NCI-H774 (cell line): ENCODE measurements at places on chromosomes 3 and 15.

DNA sequence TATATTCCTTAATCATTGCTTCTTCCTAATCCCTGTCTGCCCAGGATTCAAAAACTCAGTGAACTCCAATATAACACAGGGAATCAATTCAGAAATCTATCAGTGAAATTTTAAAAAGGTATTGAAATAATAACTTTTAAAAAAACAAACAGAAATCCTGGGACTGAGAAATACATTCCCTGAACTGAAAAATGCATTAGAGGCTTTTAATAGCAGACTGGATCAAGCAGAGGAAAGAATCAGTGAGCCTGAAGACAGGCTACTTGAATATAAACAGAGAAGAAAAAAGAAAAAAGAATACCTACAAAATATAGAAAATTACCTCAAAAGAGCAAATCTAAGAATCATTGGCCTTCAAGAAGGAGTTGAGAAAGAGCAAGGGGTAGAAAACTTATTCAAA, 54.7 kb downstream of the CEP70 start:
- no peak for DNase-seq

DNA sequence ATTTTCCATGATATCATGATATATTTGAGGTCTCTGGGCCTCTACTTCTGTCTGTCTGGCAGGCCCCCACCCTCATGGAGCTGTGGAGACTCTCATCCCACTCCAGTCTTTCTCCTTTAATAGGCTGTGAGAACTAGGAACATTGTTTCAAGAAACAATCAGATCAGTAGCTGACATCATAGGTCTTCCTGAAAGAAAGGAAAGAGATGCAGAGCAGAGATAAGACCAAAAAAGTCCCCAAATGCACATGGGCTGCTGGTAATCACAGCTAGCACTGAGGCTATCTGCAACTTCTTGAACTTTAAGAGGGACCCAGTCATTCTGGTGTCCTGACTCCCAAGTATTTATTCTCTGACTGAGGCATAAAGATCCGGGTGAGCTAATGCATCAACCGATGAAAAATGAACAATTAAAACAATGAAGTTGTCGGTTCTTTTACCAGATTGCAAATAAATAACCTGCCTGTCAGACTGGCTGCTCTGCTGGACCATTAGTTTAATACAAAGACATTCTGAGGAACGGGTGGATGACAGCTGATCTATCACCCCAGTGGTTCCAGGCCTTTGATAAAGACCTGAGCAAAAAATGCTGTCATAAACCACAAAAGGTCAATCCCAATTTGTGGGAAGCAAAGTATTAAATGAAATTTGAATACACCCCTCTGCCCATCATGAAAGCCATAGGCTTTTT, 780.8 kb upstream of the GOLIM4 start:
- DNase-seq, result no peak

DNA sequence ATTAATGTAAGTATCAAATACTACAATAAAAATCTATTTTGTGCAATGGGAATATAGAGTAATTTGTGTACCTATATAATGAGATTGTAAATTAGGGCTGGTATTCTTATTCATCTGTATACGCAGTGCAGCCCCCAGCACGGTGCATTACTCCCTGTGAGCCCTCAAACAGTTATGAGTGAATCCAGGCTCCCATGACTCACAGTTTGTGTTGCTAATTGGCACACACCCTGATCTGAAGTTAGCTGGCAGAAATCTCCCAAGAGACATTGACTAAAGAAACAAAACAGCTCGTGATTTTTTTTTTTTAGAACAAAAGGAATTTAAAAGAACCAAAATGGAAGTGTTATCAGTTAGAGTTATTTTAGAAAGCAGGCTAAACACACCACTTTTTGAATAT, 15.7 kb downstream of the GK5 start:
- DNase-seq, result no peak

DNA sequence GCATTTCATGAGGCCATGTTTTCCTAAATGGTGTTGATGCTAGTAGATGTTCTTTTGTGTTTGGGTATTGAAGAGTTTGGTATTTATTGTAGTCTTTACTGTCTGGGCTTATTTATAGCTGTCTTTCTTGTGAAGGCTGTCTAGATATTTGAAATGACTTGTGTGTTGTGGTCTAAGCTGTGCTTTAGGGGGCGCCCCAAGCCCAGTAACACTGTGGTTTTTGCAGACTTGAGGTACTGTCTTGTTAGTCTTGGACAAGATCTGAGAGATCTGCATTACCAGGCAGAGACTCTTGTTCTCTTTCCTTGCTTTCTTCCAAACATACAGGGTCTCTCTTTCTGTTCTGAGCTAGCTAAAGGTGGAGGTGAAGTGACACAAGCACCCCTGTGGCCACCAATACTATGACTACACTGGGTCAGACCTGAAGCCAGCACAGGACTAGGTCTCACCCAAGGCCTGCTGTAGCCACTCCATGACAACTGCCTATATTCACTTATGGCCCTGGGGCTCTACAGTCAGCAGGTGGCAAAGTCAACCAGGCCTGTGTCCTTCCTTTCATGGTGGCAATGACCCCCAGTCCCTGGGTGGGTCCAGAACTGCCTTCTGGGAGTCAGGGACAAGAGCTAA, 152.1 kb upstream of the TBC1D5 start:
- DNase-seq, result peak; percentile 2

DNA sequence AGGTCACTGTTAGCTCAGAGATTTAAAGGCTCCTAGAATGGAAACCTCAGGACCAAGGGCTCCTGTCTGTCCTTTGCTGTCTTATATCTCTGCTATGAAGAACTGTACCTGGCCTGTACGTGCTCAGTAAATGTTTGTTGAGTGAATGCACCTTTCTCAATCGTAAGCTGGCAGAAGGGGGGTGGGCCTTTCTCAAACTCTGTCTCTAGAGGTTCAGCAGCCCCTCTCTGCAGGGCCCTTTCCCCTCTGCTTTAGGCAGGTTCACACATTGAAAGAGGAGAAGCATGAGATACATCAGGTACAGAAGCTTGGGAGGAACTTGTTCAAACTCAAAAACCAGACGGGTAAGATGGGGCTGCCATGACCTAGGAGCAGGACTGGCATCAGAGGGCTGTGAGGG, 155.6 kb downstream of the GOLGA6L4 start:
- DNase-seq, result no peak

DNA sequence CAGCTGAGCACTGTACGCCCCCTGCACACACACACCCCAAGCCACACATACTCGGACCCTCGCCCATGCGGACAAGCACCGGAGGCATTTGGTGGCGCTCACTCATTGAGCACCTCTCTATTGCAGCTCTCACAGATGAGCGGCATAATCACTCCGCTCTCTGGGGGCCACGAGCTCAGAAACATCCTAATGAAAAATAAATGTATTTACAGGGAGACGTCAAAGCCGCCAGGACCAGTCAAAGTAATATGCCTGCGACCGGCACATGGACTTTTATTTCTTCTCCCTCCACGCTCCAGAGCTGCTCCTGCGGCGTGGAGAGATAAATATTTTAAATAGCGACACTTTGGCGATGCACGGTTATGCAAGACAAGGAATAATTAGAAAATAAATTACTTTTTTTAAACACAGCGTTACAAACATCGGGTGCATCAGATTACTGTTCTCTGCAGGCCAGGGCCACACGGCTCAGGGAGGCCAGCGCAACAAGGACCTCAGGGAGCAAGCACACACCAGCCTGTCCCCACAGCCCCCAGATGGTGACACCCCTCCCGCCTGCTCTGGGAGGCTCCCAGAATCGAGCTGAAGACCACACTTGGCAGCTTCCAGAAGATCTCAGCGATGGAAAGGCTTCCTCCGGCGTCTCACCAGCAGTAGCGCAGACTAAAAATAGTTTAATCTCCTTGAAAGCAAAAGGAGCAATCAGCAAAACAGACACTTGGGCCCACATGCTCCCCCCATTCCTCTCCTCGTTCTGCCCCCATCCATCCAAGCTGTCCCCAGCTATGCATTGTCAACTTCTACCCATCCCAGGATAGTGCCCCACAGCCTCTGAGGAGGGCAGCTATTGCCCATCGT, 48.0 kb downstream of the CACNA2D2 start:
- no peak for DNase-seq

GRCh38 chr15:38054488-38054887, 120.0 kb downstream of the TMCO5A start:
- DNase-seq, result no peak

DNA sequence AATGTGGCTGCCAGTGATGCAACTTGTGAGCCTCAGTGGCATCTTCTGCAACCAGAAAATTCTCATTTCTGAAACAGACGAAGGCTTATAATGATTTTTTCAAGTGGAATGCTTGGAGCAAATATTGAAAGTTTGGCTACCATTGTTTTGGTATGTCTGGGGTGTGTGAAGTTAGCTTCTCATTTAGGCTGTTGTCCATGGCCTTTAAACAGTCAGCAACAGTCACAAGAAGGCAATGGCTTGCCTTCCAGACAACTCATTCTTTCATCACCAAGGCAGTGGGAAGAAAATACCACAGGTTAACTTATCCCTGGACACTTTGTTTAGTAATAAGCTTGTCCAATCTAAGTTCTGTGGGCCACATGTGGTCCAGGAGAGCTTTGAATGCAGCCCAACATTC, 4.7 kb upstream of the BNC1 start:
- DNase-seq, result no peak

GRCh38 chr3:29348316-29348715, 67.4 kb downstream of the RBMS3 start:
- DNase-seq, result no peak

GRCh38 chr15:74626752-74627692, 11.4 kb downstream of the CLK3 start:
- no peak for DNase-seq

DNA sequence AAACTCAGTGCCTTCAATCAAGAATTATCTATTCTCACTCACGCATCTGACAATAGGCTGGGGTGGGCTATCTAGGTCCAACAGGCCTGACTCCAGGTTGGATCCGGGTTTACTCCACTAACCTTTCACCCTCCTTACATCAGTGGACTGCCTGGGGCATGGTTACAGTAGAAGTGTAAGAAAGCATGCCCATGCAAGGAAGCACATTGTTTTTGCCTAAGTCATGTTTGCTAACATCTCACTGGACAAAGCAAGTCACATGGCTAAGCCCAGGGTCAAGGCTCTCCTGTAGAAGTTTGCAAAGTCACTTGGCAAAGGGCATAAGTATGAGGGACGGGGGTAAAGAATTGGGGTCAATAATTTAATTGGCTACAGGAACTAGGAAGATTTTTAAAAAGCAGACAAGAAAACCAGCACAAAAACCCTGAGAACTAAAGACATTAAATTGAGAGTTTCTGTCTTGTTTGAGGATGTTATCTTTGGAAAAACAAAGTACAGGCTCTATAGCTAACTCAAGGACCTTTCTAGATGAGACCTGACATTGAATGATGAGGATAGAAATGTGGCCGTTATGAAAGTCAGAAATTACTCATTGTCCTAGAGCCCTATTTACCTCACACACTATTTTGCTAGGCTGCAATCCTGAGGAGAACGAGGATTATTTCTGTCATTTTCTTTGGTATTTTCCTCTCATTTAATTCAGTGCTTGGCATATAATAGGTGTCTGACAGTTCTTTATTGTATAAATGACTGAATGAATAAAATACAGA, 214.2 kb downstream of the IL20RB start:
- no peak for DNase-seq

- no peak for DNase-seq
These were observed 115.6 kb upstream of the AGTR1 start for GRCh38 chr3:148582126-148582525.

DNA sequence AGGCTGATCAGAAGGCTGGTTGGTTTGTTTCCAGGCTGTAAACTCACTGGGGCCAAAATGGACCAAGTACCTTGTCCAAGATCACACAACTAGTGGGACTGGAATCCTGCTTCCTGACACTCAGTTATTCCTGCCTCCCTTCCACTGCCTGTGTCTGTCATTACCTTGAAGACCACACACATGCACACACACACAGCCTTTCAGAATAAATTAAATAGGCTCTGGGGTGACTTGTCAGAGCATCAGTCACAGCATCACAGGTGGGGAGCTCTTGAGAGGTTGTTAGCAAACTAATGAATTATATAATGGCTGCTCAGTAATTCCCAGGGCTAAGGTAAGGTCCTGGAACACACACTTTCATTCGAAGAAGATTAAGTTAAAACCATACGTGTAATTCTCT, 231.8 kb downstream of the UACA start:
- DNase-seq, result no peak

- DNase-seq, result no peak
These were observed 6.2 kb downstream of the MELTF start for GRCh38 chr3:197023241-197023997.

DNA sequence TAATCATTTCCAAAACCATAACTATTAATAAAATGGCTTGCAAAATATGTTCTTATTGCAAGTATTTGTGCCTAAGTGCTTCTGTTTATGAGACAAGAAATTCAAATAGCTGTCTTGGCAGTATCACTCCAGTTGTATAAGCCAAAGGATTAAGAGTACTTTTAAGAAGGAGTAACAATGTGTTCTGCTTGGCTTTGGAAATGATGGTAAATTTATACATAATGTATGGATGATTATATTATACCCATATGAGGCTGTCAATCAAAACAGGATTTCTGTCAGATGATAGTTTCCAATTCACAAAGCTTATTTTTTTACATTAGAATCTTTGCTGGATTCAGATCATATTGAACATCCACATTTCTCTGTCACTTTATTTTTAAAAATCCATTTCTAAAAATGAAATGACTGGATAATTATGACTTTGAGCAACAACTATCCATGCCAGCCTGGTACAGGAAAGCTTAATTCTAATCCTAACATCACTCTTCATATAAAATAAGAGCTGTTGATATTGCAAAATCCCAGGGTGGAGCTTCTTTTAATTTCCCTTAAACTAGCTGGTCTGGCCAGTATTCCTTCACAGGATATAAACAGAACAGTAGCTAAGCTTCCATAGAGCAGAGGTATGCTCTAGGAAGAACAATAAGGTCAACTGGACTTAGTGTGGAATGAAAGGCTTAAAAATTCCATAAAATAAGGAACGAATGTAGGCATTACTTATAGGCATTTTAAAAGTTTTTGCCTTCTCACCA, 30.0 kb upstream of the ZNF280D start:
- DNase-seq, result no peak

- DNase-seq, result peak; percentile 76
These were observed 57.4 kb downstream of the MRPS25 start for GRCh38 chr3:15007681-15008141.

DNA sequence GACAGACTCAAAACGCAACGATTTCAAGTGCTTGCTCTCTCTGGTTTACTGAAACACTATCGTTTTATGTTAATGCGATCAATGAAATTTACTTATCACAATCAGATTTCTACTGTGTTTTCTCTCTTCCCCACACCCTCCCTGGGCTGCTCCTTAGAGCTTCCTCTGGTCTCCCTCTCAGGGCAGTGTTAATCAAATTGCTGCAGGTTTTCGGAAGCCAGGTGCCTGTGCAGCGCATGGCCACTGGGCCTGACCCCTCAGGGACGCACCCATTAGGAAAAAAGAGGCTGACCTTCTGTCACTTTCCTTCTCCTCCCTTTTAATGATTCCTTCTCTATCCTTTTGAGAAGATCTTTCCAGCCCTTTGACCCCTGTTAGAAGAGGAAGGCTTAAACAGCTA, 134.5 kb upstream of the ONECUT1 start:
- no peak for DNase-seq
